NCI-H1092 treated with DMSO at 0.1 percent for 48 hours (cell line): ENCODE measurements at places on chromosomes 2 and 18.

DNA sequence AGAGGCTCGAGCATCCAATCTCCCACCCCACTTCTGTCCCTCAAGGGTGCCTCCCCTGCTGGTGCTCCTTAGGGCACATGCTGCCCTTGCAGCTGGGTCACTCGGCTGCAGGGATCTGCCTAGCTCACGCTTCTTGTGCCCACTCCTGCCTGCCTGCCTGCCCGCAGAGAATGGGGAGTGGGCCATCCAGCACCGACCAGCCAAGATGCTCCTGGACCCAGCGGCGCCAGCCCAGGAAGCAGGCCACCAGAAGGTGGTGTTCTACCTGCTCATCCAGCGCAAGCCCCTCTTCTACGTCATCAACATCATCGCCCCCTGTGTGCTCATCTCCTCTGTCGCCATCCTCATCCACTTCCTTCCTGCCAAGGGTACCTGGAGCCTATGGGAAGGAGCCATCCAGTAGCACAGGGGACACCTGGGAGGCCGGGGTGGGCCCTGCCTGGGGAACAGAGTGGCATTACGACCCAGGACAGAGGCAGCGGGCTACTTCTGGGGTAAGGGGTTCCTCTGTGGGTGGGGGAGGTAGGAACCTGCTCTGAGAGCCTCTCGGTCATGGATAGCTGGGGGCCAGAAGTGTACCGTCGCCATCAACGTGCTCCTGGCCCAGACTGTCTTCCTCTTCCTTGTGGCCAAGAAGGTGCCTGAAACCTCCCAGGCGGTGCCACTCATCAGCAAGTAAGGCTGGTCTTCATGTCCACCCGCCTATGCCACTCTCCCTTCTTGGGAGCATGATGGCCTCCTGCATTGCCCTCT, 3.4 kb downstream of the CHRNG start:
- DNase-seq = no peak

GRCh38 chr2:162258686-162259085, 15.4 kb upstream of the FAP start:
- DNase-seq = no peak

DNA sequence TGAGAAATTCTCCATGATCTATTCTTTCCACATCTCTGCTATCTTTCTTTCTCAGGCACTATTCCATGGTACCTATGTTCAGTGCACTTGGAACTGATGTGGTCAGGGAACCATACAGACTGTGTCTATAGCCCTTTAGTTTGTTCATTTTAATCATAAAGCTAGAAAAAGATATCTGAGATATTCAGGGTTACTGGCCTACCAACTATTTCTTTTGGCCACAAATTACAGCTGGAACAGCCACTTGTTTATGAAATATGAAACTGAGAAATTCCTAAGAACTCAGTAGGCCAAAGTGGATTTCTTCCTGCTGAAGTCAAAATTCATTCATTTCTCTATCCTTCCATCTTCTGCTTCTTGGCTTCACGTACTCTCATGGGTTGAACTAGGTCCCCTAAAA, 22.8 kb upstream of the LYPD1 start:
- no peak for DNase-seq

GRCh38 chr18:78785706-78786105, 193.9 kb upstream of the SALL3 start:
- no peak for DNase-seq

- DNase-seq = no peak
Observed at GRCh38 chr2:222193328-222193983, 105.3 kb downstream of the PAX3 start.

DNA sequence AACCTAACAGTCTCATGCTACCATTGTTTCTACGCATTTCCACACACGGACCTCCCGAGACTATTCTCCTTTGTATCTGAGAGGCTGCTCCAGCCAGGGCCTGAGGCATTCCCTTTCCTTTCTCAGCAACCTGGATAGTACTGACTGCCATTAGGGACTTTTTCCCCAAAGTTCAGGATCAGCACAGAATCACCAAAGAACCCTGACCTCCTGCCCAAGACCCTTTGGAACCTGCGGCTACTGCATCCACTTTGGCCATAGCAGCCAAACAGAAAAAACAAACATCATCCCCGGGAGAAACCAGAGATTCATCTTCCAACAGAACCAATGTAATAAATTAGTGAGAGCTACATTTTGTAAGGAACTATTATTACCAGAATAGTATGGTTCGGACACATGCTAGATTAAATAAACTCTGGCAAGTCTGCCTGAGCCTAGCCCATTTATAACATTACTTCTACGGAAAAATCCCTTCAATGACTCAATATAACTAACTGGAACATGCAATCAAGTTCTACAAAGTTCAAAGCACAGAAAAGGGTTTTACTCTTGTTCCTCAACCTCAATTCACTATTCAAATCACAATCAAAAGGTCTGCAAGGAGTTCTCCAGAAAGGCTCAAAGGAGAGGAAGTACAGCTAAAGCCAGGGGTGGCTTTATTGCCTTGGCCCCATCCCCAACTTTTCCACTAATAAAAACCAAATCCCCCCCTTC, 51.8 kb downstream of the LPIN2 start:
- no peak for DNase-seq

DNA sequence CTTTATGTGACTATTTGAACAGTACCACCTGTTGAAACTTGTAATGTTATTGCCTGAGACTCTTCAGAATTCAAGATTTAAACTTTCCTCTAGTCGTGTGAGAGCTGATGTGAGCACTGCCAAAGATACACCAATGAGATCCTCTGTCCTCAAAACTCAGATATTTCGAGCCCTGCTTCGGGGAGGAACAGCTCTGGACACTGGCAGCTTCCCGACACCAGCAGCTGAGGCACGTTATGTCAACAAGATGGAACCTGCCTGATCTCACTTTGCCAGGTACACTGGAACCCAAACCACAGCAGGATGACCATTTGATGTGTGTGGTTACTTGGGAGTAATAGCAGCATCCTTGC, 319.9 kb upstream of the RBMS1 start:
- DNase-seq = no peak

GRCh38 chr18:61474341-61474740, 141.1 kb downstream of the CDH20 start:
- DNase-seq = no peak

- no peak for DNase-seq
Observed at GRCh38 chr2:70258532-70258875, 567 bp downstream of the PCYOX1 start.

DNA sequence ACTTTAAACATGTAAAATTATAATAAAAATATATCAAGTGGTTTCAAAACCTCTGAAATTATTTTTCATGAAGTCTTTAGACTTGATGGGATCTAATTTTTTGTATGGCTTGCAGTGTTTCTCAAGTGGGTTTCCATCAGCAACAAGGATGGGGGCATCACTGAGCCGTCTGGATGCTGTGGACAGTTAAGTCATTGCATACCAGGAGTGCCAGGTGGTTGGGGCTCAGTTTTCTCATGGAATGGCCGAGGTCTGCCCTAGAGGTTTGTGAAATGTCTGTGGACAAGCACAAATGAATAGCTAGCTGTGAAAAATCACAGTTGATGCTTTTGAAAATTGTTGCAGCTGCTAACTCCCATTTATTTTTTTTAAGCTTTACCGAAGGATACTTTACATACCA, 1.7 kb downstream of the PRELID3A start:
- no peak for DNase-seq

DNA sequence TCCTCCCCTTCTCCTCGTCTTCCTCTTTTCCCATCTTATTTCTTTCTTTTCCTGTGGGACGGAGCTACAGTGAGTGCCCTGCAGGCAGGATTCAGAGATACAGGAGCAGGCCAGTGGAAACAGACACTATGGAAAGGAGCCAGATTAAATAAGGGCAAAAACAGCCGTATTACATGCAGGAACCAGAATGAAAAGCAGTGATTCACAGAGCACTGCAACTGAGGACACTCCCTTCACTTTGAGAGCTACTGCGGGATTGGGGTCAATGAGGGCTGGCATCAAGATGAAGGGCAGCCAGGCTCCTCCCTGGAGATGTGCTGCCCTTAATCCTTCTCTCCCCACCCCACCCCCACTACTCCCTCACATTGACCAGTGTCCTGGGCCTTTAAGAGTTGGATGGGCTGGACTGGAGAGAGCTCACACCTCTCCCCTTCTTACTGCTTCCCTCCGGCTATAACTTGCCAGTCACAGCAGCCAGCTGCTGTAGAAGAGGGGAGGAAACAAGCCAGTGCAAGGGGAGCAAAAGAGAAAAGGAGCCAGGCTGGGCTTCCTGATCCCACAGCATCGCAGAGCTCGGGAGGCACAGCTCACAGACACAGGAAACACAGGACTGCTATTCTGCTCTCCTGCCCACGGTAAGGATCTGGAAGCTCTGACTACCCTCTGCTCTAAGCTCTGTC, at the start of gene PLCD4:
Gene PLCD4 (plus strand): TSS at position 464 of the 680 bp plus-strand sequence. CDS start 7,841 bp downstream, outside the sequence.
- peak; percentile 80 for DNase-seq

- no peak for DNase-seq
Observed at GRCh38 chr2:74646834-74647482, 1.2 kb downstream of the M1AP start.

DNA sequence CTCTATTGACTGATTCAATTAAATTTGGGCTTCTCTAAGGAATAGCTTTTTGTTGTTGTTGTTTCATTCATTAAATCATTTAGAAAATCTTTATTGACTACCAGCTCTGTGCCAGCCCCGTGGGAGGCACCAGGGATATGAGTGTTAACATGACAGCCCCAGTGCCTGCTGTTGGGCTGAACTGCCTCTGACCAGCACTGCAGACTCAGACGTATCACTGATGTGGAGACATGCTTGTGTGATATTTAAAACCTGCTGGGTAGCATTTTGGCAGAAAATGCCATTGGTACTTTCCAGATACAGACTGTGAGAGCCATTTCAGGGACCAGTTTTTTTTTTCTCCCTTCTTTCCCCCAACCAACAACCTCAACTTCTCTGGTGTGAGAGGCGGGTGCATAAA, 38.6 kb upstream of the KCNF1 start:
- no peak for DNase-seq

- no peak for DNase-seq
Observed at GRCh38 chr2:201928363-201928762, 105.3 kb upstream of the FZD7 start.

DNA sequence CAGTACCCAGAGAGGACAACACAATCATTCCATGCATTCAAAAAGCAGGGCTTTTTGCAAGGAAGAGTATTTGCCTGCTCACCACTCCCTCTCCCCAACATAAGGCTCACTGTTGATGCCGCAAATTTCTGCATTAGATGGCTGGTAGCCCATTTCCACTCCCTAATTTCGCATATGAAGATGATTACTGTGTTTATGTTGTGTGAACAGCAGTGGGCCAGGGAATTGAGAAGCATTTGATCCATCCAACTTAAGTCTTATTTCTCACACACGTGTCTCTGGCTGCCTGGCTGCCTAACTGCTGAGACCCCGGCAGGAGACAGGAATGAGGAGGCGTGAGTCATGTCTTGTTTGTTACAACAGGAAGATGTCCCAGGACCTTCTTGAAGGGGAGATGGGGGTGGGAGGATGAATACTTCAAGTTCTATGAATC, 294.1 kb downstream of the ALK start:
- no peak for DNase-seq

DNA sequence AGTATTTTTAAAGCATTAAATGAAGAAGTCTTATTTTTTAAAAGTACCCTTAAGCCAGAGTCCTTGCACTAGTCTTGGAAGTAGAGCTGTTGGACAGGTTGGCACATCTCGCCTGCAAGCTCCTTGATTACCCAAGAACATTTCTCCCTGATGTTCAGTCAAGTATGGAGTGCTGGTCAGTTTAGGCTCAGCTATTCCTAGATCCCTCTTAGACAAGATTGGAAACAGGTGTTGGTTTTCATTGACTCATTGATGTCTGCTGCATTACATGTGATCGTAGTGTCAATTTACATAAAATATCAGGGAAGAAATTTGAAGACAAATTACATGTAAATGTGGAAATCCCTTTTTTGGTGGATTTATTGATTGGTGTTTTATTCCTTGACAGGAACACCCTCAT, 170.4 kb downstream of the ZNF407 start:
- DNase-seq = no peak

DNA sequence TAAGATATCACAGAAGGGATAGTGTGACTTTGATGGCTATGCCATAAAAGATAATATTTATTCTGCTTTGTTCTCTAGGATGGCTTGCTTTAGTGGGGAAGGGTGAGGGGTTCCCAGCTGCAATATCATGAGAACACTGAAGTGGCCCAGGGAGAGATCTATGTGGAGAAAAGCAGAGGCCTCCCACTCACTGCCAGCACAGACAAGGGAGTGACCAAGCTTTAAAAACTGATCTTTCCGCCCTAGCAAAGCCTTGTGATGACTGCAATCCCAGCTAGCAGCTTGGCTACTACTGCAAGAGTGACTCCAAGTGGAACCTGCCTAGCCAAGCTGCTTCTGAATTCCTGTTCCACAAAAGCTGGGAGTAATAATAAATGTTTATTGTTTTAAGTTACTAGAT, 7.8 kb upstream of the DDX1 start:
- DNase-seq = no peak

GRCh38 chr2:222320436-222321395, 21.9 kb upstream of the PAX3 start:
- DNase-seq = peak; percentile 81

DNA sequence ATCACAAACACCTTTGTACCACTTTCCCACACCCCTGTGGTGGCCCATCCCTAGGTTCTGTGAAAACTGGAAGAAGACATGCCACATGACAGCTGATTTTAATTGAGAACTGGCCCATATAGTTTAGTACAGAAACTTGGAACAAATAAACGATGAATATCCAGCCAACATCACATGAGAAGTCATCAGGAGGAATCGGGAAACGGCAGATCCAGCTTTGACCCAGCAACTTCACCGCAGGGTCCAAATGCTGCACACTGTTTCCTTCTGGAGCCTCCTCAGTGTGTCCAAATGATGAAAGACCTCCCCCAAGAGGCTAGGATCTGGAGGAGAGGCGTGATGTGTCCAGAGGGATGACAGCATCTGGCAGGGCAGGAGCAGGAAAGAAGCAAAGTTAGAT, 75.5 kb downstream of the COPS8 start:
- no peak for DNase-seq

DNA sequence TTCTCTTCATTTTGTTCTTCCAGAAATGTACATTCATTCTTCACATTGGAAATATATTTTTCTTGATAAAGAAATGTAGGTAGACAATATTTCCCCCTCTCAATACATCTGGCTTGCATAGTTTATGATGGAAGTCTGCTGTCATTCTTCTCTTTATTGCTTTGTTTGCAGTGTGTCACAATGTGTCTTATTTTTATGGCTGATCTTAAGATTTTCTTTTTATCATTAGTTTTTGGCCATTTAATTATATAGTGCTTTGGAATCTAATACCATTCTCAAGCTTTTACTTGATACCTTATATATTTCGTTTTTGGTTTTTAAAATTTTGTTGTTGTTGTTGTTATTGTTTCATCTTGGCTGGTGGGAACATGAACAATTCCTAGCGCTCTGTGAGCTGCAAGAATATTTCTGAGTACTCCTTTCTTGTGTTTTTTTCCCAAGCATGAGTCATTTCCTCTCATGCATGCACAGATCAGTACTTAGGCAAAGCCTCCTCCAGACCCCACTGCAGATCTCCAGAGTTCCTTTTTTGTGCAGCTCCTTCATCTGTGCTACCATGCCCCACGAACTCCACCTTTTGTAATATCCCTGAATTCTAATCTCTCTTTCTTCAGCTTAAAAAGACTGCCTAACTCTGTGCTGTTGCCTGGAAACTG, 13.7 kb upstream of the MMADHC start:
- no peak for DNase-seq
